ENCODE measurements at places on chromosomes 4 and X.

- DNase-seq, result no peak
Measured at GRCh38 chrX:149950681-149951080, 12.4 kb upstream of the EOLA2 start.

- no peak for DNase-seq
Measured at GRCh38 chrX:41529221-41529620, 82.1 kb downstream of the NYX start.

GRCh38 chr4:120286813-120287212, 220.2 kb upstream of the MAD2L1 start:
- DNase-seq, result no peak

DNA sequence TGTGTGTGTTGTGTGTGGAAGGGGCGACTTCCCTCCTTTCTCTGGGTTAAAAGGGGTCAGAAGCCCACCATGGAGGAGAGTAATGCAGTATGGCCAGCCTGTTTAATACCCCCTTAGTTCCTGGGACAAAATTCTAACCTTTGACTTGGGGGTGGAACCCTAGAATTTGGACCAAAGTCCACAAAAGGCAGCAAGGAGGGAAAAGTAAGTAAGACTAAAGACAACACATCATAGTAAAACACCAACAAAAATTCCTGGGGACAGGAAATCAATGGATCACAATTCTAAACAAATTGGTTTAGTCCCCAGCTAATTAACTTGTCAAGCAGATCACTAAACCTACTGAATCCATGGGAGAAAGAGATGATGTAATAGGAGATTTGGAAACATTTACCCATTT, 3.1 kb downstream of the AMOT start:
- DNase-seq, result no peak

DNA sequence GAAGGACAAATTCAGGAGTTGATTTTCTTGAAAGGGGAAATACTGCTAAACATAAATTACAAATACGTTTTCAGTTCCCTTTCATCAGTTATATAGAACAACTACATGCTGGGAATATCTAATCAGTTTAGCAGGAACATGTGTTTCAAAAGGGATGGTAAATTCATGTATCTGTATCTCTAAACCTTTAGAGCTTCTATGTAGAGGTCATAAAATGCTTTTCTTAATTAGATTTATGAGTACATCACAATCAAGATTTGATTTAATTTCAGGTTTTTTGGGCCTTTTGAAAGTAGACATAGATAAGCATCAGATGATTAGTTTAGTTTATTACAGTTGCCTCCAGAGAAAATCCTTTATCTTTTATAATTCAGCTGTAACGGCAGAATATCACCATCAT, 12.9 kb downstream of the PDLIM3 start:
- DNase-seq, result no peak

DNA sequence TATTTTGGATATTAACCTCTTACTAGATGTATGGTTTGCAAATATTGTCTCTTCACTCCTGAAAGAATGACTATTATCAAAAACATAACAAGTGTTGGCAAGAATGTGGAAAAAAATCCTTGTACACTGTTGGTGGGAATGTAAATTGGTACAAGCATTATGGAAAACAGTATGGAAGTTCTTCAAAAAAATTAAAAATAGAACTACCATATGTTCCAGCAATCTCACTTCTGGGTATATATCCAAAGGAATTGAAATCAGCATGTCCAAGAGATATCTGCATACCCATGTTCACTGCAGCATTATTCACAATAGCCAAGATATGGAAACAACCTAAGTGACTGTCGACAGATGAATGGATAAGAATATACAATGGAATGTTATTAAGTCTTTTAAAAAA, 61.6 kb upstream of the KIT start:
- no peak for DNase-seq

- DNase-seq, result no peak
Measured at GRCh38 chr4:72215198-72215597, 183.4 kb downstream of the NPFFR2 start.

- no peak for DNase-seq
Measured at GRCh38 chr4:102153391-102153790, 191.9 kb downstream of the SLC39A8 start.

DNA sequence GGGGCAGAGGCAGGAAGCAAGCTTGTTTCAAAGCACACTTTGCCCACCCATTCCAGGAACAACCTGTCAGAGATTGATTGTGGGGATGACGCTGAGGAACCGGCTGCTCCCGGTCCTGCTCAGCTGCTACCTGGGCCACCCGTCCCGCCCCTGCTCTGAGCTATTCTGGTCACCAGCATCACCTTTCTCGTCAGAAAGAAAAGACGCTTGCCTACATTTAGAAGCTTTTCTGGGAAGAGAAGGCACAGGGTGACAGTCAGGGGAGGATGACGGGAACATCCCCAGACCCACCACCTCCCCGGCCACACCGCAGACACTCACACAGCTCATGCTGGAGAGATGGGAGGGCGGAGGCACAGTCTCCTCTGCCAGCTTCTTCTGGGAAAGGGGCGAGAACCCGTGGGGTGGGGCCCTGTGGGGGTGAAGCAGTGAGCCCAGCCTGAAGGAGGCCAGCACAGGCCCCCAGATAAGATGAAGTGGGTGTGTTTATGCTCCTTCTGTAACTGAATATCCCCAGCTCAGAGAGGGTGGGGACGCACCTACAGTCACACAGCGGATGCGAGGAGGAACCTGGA, 81.8 kb downstream of the CPZ start:
- no peak for DNase-seq

Data from posterior cingulate gyrus (tissue), 11 donors.